Foreskin melanocyte (primary cell): ENCODE measurements at places on chromosomes 5 and 9.

- no peak for DNase-seq
Observed at GRCh38 chr9:90085633-90086032, 480.8 kb downstream of the GADD45G start.

GRCh38 chr9:34233672-34234071 lies 54.8 kb downstream of the UBAP1 start:
- no peak for DNase-seq

DNA sequence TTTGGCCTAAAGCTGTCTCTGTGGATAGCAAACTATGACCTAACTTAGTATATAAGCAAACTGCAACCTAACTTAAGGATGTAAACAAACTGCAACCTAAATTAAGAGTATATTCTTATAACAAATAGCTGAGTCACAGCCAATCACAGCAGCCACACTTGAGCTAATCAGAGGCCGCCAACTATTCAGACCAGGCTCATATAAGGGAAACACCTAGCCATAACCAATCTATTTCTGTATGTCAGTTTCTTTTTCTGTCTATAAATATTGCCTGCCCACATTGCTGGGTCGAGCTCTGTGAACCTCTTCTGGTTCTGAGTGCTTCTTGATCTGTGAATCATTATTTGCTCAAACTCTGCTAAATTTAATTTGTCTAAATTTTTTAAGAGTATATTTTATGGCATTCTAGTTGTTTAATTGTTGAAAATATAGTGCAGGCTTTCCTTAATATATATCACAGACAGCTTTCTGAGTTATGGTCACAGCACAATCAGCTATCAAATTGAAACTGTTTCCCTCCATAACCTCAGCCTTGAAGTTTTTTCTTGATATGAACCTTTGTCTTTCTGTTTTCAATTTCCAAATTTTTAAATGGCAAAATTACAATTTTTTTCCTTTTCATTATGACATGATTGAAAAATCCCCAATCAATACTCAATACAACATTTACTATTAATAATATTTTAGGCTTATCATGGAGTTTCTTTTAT lies 327.1 kb upstream of the NUDT12 start:
- no peak for DNase-seq

GRCh38 chr5:1783216-1783554 lies 16.5 kb downstream of the MRPL36 start:
- DNase-seq: no peak

- no peak for DNase-seq
Observed at GRCh38 chr5:163916861-163917260, 411.4 kb downstream of the MAT2B start.

DNA sequence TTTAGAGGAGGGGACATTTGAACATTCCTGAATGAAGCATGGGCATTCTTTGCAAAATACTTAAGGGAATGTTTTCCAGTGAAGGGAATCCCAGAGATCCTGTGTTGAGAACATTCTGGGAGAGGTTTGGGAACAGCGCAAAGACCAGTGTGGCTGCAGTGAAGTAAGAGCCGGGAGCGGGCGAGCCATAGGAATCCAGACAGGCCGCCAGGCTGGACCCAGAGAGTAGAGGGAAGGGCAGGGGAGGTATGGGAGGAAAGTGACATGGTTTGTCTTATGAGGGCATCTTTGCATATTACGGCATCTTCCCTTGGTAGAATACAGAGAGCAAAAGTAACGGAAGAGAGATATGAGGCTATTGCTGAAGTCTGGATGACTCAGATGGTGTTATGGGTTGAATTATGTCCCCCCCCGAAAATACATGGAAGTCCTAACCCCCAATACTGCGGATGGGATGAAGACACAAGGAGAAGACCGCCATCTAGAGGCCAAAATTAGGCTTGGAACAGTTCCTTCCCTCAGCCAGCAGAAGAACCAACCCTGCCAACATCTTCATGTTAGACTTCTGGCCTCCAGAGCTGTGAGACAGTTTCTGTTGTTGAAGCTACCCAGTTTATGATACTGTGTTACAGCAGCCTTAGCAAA lies 268.2 kb downstream of the MAST4 start:
- no peak for DNase-seq

DNA sequence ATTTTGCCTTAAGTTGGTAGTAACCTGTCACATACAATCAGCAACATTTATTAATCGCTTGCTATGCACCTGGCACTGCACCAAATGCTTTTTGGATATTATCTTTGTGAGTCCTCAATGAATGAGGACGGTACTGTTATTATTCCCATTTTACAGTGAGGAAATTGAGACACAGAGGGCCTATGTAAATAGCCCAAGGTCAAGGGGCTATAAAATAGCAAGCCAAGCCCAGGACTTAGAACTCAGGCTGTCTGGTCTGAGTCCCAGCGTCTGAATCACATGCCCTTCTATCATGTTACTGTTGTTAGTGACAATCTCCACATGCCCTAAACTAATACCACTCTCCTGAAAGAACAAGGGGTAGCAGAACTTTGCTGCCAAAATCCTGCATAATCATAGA lies 60.0 kb downstream of the ERAP1 start:
- no peak for DNase-seq

DNA sequence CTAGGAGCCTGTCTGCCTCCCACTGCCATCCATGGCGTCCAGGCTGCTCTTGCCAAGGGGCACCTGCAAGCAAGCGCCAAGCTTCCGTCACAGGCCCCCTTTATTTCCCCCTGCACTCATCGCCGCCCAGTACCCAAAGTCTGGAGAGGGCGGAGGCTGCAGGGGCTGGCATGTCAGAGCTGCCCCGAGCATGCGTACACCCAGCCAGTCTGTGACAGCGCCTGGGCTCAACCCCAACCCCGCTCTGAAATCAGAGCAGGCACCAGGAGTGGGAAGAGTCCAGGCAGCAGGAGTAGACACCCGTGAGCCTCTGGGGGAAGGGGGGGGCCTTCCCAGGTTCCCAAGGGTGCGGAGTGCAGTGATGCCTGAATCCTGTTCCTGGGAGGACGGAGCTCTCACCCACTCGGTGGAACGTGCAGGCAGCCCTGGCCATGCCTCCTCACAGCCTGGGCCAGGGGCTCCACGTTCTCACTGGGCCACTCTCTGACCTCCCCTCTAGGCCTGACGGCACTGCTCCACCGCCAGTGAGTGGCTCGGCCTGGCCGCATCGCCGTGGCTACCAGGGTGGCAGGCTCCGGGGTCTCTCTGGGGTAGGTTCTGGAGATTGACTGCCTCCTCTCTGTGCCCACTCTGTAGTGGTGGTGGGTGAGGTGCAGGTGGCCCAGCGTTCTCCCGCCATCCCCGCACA lies 469.0 kb downstream of the CDH9 start:
- DNase-seq: no peak

DNA sequence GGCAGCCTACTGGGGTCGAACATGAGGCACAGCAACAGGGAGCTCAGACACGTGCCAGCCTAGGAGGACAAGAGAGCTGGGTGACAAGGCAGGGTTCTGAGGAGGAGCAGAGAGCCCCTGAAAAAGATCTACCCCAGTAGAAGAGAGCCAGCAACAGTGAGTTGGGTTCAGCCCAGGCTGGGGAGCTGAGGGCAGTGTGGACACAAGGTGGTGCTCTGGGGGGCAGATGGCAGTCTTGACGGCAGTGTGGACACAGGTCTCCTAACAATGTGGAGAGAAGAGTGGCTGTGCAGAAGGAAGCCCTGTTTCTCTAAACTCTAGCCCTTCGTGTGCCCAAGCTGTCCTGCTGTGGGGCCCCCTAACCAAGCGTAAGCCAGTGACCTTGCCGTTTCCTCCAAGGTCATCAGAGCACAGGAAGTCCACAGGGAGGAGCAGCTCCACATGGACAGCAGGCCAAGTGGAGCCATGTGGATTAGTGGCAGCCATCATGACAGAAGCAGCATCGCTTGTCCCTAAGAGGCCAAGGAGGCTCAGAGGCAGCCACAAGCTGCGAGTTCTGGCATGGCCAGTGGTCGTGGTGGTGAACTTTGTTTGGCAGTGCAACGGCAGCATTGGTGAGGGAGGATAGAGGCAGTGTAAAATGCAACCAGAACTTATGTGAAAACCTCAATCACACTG lies 25.1 kb upstream of the LMX1B start:
- no peak for DNase-seq
